ENCODE measurements at places on chromosomes 16 and 17.

DNA sequence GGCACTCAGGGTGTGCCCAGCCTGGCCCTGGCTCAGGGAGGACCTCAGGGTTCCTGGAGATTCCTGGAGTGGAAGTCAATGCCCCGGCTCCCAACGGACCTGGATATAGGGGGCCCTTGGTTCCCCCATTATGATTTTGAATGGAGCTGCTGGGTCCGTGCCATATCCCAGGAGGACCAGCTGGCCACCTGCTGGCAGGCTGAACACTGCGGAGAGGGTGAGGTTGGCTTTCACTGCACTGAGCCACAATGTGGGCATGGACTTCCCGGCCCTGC, 23.6 kb downstream of the USP6 start:
- DNase-seq: peak; percentile 33

DNA sequence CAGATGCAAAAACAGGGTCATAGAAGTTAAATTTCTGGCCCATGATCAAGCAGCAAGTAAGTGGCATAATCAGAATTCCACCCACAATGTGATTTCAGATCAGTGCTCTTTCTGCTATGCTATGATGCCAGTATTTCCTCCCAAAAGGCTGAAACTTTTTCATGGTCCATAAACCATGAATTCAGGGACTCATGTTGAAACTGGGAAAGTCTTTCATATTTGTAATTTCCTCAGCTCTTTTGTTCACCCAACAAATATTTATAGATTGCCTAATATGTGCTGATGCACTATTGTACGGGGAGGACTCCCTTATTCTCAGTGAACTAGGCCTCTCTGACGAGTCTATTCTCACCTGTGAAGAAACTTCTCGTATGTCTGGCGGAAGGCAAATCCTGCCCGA, 156.3 kb downstream of the MYO1D start:
- no peak for DNase-seq

GRCh38 chr16:26649381-26650045, 417.2 kb upstream of the C16orf82 start:
- DNase-seq: no peak

DNA sequence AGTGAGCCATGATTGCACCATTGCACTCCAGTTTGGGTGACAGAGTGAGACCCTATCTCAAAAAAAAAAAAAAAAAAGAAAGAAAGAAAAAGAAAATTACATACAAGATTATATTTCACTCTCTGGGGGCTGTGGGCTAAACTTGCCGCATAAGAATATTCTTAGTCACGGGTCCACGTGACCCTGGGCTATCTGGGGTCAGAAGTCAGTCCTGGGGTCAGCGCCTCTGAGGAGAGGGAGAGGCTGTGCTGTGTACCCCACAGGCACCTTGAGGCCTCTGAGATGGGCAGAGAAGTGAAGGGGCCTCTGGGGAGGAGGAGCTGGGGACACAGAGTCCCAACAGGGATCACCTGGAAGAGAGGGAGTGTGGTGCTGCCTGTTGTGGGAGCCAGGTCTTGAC, 5.8 kb upstream of the CD79B start:
- DNase-seq: no peak

Data from activated CD8-positive, alpha-beta memory T cell treated with anti-CD3 and anti-CD28 coated beads for 24 hours (primary cell).